NCI-H2171 (cell line): ENCODE measurements at places on chromosomes 6 and 20.

- DNase-seq = no peak
These were observed 251.8 kb upstream of the CITED2 start for GRCh38 chr6:139625998-139626975.

- no peak for DNase-seq
These were observed 59.7 kb upstream of the EEF1A1 start for GRCh38 chr6:73580247-73581149.

DNA sequence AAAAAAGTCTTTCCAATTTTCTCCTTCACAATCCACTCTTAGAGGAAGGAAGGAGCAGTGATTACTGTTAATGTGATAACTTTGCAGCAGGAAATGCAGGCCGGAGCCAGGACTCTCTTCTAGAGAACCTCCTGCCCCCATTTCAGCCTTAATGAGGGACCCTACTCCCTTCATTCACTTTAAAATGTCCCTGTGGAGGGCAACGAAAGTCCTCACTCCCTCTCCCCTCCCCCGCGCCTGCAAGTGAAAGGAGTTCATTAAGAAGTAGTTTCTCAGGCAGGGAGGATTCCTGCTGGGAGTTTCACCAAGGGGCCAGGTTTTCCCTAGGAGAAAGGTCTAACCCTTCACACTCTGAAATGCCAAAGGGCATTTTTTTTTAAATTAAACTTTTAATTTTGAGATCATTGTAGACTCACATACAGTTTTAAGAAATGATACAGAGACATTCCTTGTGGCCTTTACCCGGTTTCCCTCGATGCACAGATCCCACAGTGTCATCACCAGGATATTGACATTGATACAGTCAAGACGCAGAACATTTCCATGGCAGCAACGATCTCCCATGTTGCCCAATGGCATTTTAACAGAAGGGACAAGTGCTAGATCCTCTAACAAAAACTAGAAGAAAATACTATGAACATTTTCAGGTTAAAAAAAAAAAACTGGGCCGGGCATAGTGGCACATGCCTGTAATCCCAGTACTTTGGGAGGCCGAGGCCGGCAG, 6.8 kb upstream of the COMMD7 start:
- DNase-seq = no peak

- DNase-seq = no peak
These were observed 21.2 kb upstream of the NFATC2 start for GRCh38 chr20:51563486-51564332.

- peak; percentile 31 for DNase-seq
These were observed 24.9 kb downstream of the TTLL2 start for GRCh38 chr6:167349631-167350274.

GRCh38 chr6:27138406-27138805, 109.1 kb upstream of the PRSS16 start:
- no peak for DNase-seq

DNA sequence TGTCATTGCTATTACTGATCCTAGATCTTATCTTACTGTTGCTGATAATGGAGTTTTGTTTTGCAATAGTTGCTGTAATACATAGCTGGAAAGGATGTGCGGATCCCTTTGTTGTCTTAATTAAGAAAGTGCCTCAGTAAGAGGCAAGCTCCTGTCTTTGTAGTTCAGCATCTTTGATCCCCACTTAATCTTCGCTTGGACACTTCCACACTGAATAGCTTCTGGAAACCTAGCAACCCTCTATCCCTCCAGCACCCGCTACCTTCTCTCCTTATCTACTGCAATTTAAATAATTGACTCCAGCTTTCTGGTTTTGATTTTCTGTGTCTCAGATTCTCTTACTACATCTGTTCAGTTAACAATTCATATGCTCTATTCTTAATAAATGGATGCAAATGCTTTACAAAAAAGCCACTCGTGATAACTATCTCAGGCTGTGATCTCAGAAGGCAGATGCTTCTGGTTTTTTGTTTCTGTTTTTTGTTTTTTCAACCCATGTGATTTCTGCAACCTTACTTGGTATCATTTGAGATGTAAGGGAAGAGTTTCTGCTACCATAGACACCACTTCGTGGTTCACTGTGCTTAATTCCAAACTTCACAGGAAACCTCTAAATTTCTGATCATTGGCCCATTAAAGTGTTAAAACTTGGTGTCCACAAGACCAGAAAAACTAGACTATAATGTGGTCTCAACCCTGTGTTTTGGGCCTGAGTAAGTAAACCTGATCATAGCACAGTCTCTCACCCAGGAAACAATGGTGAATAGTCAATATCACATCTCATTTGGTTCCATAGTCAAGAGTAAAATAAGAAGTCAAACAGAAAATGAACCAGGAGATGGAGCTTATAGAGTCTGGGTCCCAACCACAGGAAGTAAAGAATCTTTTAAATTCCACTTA, 352.1 kb upstream of the SOX4 start:
- peak; percentile 69 for DNase-seq

GRCh38 chr6:111874025-111874415, 768 bp upstream of the FYN start:
- peak; percentile 62 for DNase-seq

- no peak for DNase-seq
These were observed 39.3 kb upstream of the SOX4 start for GRCh38 chr6:21554286-21554685.

- peak; percentile 68 for DNase-seq
These were observed 38.7 kb downstream of the LAMA4 start for GRCh38 chr6:112215488-112216284.
